NCI-H82 (cell line): ENCODE measurements at places on chromosomes 7 and 10.

DNA sequence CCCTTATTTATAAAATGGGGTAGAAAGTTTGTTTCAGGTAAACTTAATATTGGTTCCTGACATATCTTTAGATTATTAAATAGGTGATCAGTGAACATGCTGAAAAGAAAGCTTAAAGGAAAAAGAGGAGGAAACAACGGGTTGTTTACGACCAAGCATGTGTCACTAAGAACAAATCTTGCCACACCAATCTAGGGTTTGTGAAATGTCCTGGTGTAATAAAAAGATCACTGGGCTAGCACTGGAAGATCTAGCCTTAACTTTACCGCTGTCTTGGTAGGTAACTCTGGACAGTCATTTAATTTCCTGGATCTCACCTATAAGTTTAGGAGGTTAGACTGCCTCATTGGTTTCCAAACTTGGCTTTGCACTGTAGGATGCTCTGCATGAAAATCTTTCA, 19.0 kb downstream of the VPS26A start:
- DNase-seq, result no peak

DNA sequence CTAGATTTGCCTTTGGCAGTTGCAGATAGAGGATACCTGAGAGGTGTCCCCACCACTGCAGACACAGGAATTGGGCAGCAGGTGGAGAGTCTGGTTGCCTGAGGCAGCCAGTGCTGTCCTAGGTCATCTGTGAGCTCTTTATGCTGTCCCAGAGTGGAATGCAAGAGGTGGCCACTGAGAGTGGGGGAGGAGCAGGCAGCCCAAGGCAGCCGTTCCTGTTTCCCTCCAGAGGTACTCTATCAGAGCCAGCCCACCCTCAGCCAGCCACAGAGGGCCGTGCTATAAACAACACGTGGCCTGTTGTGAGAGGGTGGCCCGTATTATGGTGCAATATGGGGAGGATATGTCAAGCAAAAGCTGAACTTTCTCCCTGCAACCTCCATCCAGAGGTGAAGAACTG, 8.5 kb downstream of the LRRC18 start:
- DNase-seq, result no peak

- DNase-seq, result peak; percentile 72
Observed at GRCh38 chr7:103690242-103690974, 244.4 kb upstream of the SLC26A5 start.

DNA sequence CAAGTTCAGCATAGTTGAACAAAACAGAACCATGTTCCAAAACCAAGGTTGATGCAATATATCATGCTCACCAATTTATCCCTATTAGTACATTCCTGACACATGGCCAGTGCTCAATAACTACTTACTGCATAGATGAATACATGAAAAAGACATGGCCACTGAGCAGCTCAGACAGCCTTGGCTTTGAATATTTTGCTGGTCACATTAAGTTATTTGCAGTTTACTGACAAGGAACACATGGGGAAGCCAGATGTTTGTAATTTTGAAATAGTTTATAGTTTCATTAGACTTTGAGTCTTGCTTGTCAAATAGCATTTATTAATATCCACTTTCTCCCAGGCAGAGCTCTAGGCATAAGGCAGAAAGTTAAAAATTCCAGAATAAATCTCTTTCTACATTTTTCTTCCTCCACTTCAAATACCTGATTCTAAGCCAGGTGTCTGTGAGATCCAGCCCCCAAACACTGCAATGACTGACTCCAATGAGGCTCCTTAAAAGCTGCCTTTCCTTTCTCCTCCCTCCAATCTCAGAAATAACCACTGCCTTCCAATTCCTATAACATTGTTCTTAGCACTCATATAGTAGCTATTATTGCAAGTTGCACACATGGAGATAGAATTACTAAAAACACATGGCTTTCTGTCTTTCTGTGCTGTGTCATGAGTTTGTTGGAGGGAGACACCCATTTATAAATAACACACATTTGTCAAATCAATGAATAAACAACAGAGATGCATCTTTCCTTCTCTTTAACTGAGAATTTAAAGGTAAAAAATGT, 91.3 kb downstream of the PCGF5 start:
- DNase-seq, result no peak

DNA sequence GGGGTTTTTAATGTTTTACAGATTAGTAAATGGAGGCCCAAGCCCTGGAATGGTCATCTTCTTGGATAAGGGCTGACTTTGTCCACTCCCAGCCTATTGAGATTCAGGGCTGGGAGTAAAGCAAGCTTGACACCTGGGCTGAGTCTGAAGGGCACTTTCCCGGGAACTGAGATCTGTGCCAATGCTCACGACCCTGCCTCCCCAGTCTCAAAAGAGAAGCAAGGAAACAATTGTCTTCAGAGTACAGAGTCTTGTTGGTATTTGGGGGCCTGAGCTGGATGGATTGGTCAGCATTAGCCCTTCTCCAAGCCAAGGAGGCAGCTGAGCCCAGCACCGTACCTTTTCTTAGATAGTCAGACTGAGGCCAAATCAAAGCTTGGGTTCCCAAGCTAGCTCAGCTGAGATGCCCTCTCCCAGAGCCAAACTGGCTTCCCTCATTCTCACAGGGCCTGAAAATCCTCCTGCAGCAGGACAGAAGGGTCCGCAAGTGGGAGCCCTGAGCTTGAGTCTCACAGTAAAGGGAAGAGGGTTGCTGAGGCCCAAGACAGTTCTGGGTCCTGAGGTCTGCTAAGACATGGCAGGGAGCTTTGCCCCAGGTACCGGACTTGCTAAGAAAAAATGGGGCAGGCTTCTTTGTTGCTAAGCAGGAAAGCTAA, 3.7 kb downstream of the DDIT4 start:
- DNase-seq, result no peak

DNA sequence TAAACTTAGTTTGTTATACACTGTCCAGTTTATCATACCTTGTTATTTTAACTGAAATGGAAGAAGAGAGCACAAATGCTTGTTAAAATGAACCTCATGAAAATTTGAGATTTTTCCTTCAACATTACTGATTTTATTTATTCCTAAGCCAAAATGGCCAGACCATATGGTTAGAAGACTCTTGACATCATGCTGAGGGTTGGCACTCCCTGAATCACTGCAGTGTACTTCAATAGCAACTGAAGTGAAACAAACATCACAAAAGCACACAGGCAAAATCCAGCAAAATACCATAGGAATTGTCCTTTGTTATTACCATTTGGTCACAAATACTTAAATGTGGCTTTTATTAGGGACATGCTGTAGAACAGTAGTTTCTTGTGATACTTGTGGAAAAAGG, 347.8 kb downstream of the NXPH1 start:
- DNase-seq, result peak; percentile 10

- DNase-seq, result no peak
Observed at GRCh38 chr10:106493751-106494150, 670.8 kb downstream of the SORCS1 start.

- DNase-seq, result peak; percentile 28
Observed at GRCh38 chr10:100792574-100792973, 47.2 kb downstream of the PAX2 start.

DNA sequence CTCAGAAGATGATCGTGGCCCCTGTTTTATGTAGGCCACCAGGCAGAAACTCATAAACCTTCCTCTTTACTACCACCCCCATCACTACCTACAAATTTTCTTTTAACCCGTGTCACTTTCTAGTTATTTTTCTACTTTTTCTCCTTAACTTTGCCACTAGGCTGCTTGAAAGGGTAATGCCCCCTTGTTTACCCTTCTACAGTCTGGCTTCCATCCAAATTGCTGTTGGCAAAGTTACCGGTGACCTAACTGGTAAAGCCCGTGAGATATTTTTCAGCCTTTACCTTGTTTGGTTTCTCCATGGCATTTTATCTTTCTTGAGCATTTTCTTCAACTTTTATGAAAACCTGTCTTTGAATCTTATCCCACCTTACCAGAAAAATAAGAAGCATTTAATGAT, 153.0 kb downstream of the WNT2 start:
- no peak for DNase-seq

- DNase-seq, result no peak
Observed at GRCh38 chr7:2701832-2702593, 14.0 kb downstream of the AMZ1 start.

DNA sequence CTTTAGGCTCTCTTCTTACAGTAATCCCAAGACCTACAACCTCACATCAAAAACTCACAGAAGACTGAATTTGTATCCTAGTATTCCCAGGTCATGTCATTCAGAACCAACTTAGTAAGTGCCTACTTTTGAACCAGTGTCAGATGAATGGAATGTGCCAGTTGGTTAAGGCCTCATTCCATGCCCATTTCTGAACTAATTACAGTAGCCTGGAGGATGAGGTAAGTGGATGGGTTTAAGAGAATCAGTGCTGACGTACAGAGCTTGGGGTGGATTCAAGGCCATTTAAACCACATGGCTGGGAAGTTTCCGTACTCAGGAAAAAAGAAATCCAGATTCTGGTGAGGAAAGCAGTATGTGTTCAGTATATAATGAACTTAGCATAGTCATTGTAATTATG, 21.9 kb upstream of the FOXP2 start:
- DNase-seq, result no peak

- DNase-seq, result no peak
Observed at GRCh38 chr10:132865171-132865631, 77.2 kb downstream of the CFAP46 start.

DNA sequence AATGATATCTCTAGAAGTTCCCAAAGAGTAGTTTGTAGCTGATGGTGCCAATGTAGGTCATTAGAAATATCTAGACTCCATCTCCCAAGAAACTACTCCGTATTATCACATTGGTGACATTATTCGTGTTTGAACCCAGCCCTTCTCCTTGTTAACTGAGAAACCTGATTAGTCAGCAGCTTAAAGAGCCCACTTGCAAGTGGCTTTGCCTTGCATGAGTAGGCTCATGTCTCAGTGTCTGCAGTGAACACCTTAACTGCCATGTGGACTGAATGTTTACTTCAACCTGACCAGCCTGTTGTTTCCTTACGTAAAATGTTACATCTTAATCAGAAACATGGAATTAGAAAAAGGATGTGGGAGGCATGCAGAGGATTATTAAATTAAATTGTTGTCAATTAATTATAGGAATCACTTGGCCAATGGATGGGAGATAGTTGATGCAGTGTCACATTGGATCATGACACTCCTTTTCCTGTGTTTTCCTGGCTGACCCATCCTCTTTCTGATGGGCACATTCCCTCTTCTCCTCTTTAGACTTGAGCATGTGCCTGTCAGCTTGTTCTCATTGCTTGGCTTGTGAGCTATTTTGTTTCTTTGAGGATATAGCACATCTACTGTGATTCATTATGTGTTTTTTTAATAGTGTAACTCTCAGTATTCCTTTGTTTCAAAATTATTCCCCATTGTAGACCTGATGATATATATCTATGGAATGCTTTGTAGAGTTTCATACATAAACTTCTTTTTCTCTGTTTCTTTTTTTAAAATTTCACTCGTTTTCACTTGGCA, 18.0 kb downstream of the STARD3NL start:
- peak; percentile 19 for DNase-seq

- no peak for DNase-seq
Observed at GRCh38 chr7:116934580-116934979, 18.7 kb upstream of the ST7 start.

DNA sequence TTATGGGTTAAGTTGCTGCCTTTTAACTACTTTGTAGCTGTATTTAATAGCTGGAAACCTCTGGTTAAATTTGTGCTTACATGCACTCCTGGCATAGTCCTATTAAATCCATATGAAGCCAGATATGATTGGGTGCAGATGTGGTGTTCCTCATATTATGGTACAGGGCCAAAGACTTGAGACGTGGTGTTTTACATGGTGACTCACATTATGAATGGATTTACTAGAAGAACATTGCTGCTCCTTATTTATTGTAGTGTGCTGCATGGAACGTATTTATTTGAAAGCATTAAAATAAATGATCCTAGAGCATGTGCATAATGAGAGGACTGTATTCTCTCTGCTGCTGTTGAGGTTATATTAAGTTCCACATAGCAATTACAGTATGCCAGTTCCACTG, 224.1 kb downstream of the SLC25A13 start:
- DNase-seq, result no peak

GRCh38 chr7:20107582-20107981, 109.6 kb downstream of the MACC1 start:
- DNase-seq, result no peak

DNA sequence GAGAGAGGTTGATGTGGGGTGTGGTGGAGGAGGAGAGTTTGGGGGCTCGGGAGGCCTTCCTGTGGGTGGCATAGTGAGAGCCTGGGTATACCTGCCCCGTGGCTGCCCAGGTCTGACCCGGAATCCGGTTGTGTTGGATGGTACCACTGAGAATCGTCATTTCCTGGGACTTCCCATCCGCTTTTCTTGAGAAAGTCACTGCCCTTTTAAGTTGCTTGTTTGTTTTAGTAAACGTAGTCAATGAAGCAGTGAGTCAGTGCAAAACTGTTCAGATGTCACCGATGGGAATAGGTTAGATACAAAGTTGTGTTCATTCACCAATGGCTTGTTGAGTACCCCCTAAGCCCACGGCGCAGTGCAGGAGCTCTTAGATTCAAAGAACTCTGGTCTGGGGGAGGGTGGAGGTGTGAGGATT, 285.8 kb downstream of the CAMK1D start:
- DNase-seq, result no peak

GRCh38 chr10:3955955-3956617, 171.1 kb upstream of the KLF6 start:
- DNase-seq, result no peak

GRCh38 chr10:18079665-18080295, 60.4 kb upstream of the CACNB2 start:
- no peak for DNase-seq

DNA sequence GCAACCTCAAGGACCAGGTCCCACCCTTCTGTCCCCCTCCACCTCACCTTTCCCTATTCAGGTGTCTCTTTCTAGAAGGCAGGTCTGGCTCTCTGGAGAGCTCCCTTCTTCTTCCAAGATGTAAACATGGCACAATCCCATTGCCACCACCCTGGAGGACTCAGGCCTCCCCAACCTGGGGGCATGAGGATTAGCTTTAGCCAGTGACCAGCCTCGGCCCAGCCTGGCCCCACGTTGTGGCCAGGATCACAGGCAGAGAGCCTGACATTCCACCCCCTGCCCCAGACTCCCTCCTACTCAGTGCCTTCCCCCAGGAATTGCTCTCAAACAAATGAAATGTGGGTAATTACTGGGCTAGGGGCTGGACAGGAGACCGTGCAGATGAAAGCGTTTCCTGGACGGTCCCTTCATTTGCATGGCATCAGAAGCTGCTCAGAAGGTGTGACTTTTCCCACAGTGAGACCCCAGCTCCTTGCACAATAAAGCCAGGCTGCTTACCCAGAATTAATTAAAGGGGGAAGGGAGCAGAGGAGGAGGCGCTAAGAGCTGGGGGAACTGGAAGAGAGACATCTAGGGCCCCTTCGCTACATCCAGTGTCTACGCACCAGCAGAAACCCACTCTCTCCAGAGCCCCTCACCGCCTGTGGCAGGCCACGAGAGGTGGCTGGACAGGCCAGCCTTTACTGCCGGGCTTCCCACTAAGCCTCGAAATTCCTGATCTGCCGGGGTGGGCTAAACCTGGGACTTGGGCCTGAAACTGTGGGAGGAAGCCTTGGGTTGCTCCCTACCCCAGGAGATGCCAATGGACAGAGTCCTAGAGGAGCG, 7.7 kb downstream of the FGF8 start:
- DNase-seq, result no peak

GRCh38 chr7:149774237-149775175, 1.1 kb upstream of the ZNF467 start:
- DNase-seq, result peak; percentile 44
